Left forelimb (tissue), 1 donor: ENCODE measurements at places on chromosomes 3 and 15.

DNA sequence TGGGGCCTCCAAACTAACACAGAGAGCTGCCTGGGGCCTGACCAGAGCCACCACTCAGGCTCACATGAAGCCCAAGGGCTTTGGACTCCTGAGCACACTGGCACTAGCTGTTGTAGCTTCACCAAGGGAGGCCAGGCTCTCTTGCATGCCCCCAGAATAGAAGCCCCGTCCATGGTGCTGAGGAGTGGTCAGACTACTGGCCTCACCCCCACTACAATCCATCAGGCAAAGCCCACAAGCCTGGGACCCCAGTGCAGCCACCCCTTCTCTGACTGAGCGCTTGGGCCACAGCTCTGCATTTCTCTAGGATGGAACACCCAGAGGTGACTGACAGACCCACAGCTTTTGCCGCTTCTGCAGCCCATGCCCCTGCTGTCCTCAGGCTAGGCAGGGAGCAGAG is 180.8 kb downstream of the PYDC2 start:
- no peak for DNase-seq

DNA sequence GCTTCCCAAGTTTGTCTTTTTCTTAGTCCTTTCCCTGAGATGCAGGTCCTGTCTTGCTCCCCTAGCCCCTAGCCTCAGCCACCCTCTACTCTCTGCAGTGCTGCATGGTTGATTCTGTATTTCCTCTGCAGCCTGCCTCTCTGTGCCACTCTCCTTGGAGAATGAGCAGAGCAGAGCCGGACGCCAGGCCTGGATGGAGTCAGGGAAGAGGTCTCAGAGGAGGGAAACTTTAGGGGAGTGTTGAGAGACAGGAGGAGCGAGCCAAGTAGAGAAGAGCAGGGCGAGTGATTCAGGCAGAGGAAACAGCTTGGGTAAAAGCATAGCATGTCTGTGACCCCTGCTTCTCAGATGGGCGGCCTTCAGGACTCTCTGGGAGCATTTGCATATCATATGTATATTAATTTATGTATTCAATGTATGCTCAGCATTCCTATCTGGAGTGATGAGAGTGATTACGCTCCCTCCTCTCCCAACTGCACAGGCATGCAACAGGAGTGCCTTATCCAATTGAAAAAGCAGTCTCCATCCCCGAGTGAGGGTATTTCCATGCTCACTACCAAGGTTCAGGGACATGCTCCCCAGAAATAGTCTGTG is 166.7 kb downstream of the RORA start:
- DNase-seq: no peak

- no peak for DNase-seq
Observed at GRCh38 chr15:29208352-29208751, 61.3 kb downstream of the NSMCE3 start.

- DNase-seq: no peak
Observed at GRCh38 chr3:25125201-25125600, 302.9 kb upstream of the RARB start.

GRCh38 chr3:56025326-56025725 is 442.9 kb downstream of the ERC2 start:
- DNase-seq: no peak
